ENCODE measurements at places on chromosomes 6 and 20. TPM values are rescaled to one million over a fixed set of nuclear protein-coding genes. Genes with fewer than 3 reads are reported as not detected.
A peak's percentile ranks its signal among the peaks of the same experiment; 100 is the strongest.

GRCh38 chr20:53048387-53048786, 76.2 kb downstream of the TSHZ2 start:
- H3K36me3 ChIP-seq = no peaks in the 10 kb centered on the region
- no peak for DNase-seq
- H3K27me3 ChIP-seq = no peaks in the 10 kb centered on the region
- no peak overlapping the region for H3K27ac ChIP-seq

DNA sequence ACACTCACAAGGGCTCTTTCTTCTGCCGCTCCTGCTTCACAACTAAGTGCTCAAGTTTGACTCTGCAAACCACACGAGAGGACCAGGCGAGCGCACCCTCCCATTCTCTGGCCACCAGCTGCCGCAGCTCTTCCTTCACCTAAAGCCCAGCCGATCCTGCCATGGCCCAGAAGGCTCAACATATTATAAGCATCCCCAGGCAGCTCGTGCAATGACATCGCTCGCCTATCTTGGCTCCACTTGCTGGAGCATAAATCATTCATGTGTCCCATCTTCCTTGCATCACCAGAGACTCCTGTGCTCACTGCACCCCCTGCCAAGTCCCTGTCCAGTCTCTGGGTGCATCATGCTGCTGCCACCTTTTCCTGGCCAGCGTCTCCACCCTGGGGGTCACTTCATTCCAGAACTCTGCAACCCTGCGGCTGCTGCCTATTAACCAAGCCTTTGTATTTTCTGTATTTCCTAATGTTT, 59.0 kb downstream of the PSMG4 start:
- no peak for DNase-seq
- H3K4me3 ChIP-seq = no peak overlapping the region
- no peaks in the 10 kb centered on the region for H3K36me3 ChIP-seq

Gene FAM83D
- total RNA-seq = 0.78 TPM

- peak; percentile 79 for DNase-seq
- H3K27ac ChIP-seq = no peak overlapping the region
Observed at GRCh38 chr20:34190679-34191090, 50.5 kb upstream of the ASIP start.

DNA sequence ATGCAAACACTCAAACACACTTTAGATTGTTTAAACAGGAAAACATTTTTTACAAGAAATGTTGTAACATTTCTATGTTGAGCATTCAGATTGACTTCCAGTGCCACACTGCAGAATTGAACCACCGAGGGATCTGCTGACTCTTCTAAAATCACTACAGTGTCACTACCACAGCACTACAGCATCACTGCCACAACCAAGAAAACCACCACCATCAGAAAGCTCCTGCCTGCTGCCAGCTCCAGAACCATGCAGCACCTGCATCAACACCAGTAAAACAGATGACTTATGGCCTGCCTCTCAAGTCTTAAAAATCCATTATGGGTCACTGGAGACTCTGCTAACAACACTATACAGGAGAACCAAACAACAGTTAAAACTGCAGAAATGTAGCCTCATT, 25.4 kb upstream of the BTN3A2 start:
- H3K27ac ChIP-seq = no peak overlapping the region
- H3K36me3 ChIP-seq = no peaks in the 10 kb centered on the region
- no peaks in the 10 kb centered on the region for H3K4me1 ChIP-seq
- H3K4me3 ChIP-seq = no peak overlapping the region

DNA sequence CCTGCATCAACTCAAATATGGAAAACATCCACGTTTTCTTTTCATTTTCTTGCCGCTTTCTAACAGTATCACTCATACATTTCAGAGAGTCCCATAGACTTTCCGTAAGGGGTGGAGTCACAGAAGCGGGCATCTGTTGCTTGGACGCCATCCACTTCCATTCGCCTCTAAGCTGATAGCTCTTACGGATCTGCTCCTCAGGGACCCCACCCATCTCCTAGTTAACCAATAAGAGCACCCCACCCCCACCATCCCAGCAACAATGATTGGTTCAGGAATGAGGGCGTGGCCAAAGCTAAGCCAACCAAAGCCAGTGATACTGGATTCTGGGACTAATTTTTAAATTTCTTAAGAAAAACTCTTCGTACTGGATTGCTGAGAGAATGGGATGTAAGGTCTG, 42.4 kb downstream of the SLC2A10 start:
- no peaks in the 10 kb centered on the region for H3K27me3 ChIP-seq
- DNase-seq = no peak
- no peak overlapping the region for H3K27ac ChIP-seq

DNA sequence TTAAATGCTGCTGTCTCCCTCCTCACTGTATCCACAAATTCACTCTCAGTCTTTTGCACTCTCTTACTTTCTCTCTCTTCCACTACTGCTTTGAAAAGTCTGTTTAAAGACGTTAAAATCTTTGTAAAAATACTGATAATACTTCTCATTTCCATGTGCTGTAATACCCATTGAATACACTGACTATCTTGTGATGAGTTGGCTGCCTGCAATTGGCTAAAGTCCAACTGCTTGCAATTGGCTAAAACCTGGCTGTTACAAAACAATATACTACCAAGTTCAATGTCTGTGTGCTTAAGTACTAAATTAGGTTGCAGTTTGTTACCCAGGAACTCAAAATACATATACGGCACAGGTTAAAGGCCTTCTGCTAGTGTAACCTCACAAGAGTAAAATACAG, 264.8 kb downstream of the THBS2 start:
- H3K4me3 ChIP-seq = no peak overlapping the region
- H3K4me1 ChIP-seq = no peaks in the 10 kb centered on the region
- no peaks in the 10 kb centered on the region for H3K27me3 ChIP-seq
- H3K36me3 ChIP-seq = no peaks in the 10 kb centered on the region
- DNase-seq = no peak

DNA sequence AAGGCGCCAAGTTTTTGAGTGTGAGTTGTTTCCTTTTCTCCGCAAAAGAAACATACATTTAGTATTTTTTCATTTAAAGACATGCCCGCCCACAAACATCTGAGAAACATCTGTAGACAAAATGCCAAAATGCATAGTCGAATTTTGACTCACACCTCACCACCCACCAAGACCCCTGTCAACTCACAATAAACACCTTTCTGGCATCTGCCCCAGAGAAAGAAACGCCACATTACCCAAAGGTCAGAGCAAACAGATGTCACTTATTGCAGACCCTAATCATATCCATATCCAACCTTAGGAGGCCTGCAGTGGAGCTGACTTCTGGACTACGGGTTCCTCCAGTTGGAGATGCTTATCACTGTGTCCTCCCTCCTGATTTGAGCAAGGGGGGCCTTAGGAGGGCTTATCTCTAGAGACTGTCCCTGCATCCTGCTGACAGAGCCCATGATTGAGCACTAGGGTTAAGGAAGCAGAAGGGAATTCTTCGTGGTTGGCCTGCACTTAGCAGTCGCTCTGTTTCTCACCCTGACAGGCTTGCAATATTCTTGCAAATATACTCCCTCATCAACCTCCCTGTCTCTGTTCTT, 90.5 kb upstream of the TBX18 start:
- no peak overlapping the region for H3K4me3 ChIP-seq
- no peak overlapping the region for H3K27ac ChIP-seq
- H3K4me1 ChIP-seq = no peaks in the 10 kb centered on the region
- H3K27me3 ChIP-seq = no peaks in the 10 kb centered on the region
- DNase-seq = no peak

Gene TOX2
- 7.7 TPM for total RNA-seq

Gene ADGB
- total RNA-seq = not detected

- H3K27me3 ChIP-seq = no peaks in the 10 kb centered on the region
- H3K27ac ChIP-seq = no peak overlapping the region
- H3K4me3 ChIP-seq = no peak overlapping the region
- no peaks in the 10 kb centered on the region for H3K4me1 ChIP-seq
- no peak for DNase-seq
- H3K36me3 ChIP-seq = no peaks in the 10 kb centered on the region
Observed at GRCh38 chr6:130161683-130162404, 60.9 kb downstream of the SAMD3 start.

GRCh38 chr6:166106076-166106686, 61.5 kb downstream of the TBXT start:
- H3K27ac ChIP-seq = no peak overlapping the region
- DNase-seq = peak; percentile 79
- H3K36me3 ChIP-seq = no peaks in the 10 kb centered on the region
- no peaks in the 10 kb centered on the region for H3K27me3 ChIP-seq

GRCh38 chr20:53346335-53346648, 247.3 kb downstream of the ZNF217 start:
- no peak overlapping the region for H3K27ac ChIP-seq
- no peaks in the 10 kb centered on the region for H3K36me3 ChIP-seq
- no peak for DNase-seq
- no peak overlapping the region for H3K4me3 ChIP-seq
- H3K27me3 ChIP-seq = no peaks in the 10 kb centered on the region

DNA sequence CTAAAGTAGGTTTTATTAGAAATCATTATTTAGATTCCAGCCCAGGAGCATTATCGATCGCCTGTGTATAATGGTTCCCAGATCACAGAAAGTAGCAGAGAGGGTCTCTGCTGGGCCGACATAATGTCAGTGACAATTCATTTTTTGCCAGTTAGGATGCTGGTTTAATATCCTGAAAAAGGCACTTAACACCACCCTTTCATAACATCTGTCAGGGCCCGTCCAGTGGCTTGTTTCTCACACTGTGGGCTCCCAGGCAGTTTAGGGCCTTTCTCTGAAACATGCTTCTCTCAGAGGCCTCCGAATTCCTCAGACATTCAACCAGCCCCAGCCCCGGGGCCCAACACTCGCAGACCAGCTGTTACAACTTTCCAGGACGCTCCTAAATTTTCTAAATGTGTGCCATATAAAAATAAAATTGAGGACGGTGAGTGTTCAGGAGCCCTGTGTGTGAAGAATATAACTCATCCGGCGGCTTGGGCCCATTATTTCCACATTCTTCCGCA, 108.6 kb upstream of the EYA4 start:
- no peaks in the 10 kb centered on the region for H3K36me3 ChIP-seq
- DNase-seq = no peak
- peaks cover 21% of the 10 kb centered on the region for H3K4me1 ChIP-seq

Gene GMPR
- total RNA-seq = 2.9 TPM

DNA sequence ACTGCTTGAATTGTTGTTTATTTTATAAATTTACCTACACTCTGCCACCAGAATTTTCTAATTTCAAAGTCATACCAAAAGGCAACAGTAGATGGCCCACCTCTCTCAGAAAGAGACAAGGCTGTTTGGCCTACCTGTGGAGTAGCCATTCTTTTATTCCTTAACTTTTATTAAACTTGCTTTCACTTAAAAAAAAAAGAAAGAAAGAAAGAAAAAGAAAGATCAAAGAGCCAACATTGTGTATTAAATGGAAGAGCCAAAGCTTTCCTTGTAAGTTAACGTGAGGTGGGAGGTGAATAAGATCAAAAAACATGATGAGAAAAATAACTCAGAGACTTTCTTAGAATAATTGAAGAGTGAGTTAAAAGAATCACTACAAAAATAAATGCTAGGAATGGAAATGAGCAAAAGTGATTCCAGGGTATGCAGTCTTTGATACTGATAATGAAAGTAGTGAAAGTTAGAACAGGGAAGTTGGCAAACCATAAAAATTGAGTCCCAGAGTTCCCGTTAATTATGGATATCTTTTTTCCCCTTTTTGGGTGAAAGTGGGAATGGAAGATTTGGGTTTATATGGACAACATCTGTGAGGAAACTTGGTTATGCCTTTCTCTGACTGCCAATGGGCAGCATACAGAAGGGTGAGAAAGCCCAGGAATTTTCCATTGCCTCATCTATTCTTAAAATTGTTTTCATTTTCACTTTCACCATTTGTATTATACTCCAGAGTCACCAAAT, 35.9 kb upstream of the MYB start:
- DNase-seq = no peak
- H3K36me3 ChIP-seq = no peaks in the 10 kb centered on the region
- peaks cover 5% of the 10 kb centered on the region for H3K4me1 ChIP-seq

DNA sequence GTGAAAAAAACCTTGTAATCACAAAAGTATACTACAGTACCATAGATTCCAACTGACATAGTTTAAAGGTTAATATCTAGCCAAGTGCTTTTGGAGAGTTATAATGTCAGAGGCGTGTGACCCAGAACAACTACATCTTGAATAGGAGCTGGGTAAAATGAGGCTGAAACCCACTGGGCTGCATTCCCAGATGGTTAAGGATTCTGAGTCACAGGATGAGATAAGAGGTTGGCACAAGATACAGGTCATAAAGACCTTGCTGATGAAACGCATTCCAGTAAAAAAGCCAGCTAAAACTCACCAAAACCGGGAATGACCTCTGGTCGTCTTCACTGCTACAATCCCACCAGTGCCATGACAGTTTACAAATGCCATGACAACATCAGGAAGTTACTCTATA, 22.4 kb upstream of the KIAA0408 start:
- no peaks in the 10 kb centered on the region for H3K36me3 ChIP-seq
- H3K27ac ChIP-seq = no peak overlapping the region
- H3K4me1 ChIP-seq = no peaks in the 10 kb centered on the region

- no peak overlapping the region for H3K27ac ChIP-seq
- DNase-seq = no peak
- H3K36me3 ChIP-seq = no peaks in the 10 kb centered on the region
- no peaks in the 10 kb centered on the region for H3K27me3 ChIP-seq
- peaks cover 10% of the 10 kb centered on the region for H3K4me1 ChIP-seq
- no peak overlapping the region for H3K4me3 ChIP-seq
Observed at GRCh38 chr6:22882581-22882980, 313.2 kb downstream of the HDGFL1 start.

GRCh38 chr6:143232849-143233248, 172.2 kb downstream of the AIG1 start:
- peak; percentile 23 for DNase-seq
- no peaks in the 10 kb centered on the region for H3K27me3 ChIP-seq
- H3K4me1 ChIP-seq = no peaks in the 10 kb centered on the region
- H3K27ac ChIP-seq = no peak overlapping the region
- H3K36me3 ChIP-seq = no peaks in the 10 kb centered on the region

Gene GRM1
- total RNA-seq = 0.29 TPM

DNA sequence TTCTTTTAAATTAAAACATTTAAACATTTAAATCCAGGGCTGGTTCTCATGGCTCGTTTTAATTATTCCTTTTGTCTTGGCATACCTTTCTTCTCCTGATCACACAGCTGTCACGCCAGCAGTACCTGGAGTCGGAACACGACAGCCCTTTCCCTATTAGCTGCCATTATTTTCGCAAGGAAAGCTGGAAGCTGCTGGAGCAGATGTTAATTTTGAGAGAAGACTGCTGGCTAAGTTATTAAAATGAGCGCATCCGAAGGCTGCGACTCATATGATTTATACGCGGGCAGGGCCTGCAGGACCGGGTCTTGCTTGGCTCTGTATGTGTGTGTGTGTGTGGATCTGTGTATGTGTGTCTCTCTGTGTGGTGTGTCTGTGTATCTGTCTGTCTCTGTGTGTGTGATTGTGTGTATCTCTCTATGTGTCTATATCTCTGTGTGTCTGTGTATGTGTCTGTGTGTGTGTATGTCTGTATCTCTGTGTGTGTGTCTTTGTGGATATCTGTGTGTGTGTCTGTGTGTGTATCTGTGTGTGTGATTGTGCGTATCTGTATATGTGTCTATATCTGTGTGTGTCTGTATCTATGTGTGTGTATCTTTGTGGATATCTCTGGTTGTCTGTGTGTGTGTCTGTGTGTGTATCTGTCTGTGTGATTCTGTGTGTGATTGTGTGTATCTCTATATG, 191.5 kb downstream of the CDH4 start:
- H3K36me3 ChIP-seq = no peaks in the 10 kb centered on the region
- H3K27ac ChIP-seq = no peak overlapping the region
- H3K4me3 ChIP-seq = no peak overlapping the region
- no peaks in the 10 kb centered on the region for H3K4me1 ChIP-seq
- H3K27me3 ChIP-seq = no peaks in the 10 kb centered on the region

GRCh38 chr6:74087899-74088298, 391.9 kb downstream of the CD109 start:
- H3K4me3 ChIP-seq = no peak overlapping the region
- no peaks in the 10 kb centered on the region for H3K27me3 ChIP-seq
- no peak overlapping the region for H3K27ac ChIP-seq
- H3K36me3 ChIP-seq = no peaks in the 10 kb centered on the region
- no peak for DNase-seq

Gene PPP1R14C
- total RNA-seq = 80.8 TPM

Gene LTB
- total RNA-seq = not detected
